Fibroblast of villous mesenchyme (primary cell): ENCODE measurements at places on chromosomes 16 and 17. TPM values are rescaled to one million over a fixed set of nuclear protein-coding genes. Genes with fewer than 3 reads are reported as not detected.

Gene IL17C
- not detected in 2 replicates for total RNA-seq

Gene NPIPB12
- 15.1 and 18.4 TPM in 2 replicates for total RNA-seq

Gene ALOX15B
- not detected in 2 replicates for total RNA-seq

Gene BCL6B
- total RNA-seq: not detected in 2 replicates

Gene TMED6
- 0.64 TPM in 1 of 2 replicates, not detected in the other for total RNA-seq

Gene TBX21
- not detected in 2 replicates for total RNA-seq

Gene MEIOB
- total RNA-seq: under 0.01 TPM in 1 of 2 replicates, not detected in the other

Gene PIPOX
- 1.7 and 2.9 TPM in 2 replicates for total RNA-seq

Gene AOC3
- under 0.01 and 0.32 TPM in 2 replicates for total RNA-seq
